Uterus (tissue), 4 donors: ENCODE measurements at places on chromosomes 1 and 21. TPM values are rescaled to one million over a fixed set of nuclear protein-coding genes. Genes with fewer than 3 reads are reported as not detected.

GRCh38 chr1:37677808-37678207 is 14.5 kb upstream of the CDCA8 start:
- no peak for DNase-seq

DNA sequence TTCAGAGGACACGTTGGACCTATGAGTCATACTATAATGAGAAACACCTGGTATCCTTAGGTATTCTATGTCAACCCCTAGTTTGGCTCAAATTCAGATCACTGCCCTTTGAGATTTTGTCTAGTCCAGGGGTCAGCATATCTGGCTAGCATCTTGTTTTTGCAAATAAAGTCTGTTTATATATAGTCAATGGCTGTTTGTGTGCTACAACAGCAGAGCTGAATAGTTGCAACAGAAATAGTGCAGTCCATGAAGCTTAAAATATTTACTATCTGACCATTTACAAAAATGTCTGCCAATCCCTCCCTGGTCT is 48.5 kb upstream of the EDEM3 start:
- no peak for DNase-seq

GRCh38 chr1:159469921-159470533 is 30.5 kb downstream of the OR10J1 start:
- DNase-seq = no peak

DNA sequence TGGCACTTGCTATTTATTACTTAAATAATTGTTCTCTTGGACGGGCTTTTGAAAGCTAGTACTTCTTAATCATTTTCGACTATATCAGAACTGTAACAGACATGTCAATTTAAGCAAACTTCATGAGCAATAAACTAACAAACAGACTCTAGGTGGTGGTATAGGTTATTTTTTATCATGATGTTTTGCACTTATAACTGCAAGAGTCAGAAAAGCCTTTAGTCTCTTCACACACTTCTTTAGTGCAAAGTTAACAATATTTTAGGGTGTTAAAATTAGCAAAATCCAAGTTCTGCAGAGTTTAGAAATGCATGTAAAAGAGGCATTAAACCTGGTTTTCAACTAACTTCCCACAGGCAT is 2.2 kb downstream of the NRIP1 start:
- no peak for DNase-seq

DNA sequence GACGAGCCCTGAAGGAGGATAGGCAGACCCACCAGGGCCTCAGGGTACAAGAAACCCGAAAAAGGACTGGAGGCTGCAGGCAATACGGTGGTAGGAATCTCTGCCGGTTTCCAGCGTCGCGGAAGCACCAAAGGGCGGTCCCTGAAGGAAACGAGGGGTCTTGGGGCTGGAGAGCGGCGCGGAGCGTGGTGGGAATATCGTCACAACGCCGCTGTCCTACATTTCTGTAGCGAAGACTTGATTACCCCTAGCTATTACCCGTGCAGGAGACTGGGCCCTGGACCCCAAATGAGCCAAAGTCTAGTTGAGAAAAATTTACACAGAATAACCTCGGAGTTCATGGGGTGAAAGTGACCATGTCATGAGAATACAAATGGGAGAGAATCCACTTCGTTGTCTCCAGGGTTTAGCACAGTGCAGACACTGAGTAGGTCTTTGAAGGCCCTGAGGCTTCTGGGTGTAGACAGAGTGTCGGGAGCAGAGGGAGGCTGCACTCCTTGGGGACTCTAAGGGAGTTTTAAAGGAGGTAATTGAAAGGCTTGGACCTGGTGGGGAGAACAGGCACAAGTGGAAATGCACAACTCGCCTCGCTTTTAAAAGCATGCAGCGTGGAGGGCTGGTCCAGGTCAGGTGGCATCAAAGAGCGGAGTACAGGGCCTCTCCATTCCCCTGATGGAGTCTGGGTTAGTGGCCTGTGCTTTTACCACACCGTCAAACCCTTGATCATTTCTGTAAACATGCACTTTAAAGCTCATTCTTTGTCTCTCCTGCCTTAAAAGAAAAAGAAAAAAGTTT is 1.5 kb downstream of the ATP1A1 start:
- DNase-seq = no peak

DNA sequence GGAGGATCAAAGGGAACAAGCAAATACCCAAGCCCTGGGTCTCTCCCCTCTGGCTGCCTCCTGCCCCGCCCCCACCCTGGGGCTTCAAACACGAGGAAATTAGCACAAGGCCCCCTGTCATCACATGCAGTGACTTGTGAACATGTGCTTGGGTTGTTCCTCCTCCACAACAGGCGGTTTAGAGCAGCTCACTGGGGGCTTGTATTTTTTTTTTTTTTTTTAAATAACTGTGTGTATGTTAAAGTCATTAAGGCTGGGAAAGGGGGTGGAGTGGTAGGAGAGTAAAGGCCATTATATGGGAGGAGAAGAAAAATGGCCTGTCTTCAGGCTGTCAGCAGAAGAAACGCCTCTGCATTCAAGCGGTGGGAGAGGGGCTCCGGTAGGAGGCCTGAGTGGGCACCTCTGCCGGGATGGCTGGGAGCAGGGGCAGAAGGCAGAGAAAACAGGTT is 64.2 kb downstream of the PLXNA2 start:
- DNase-seq = no peak

- no peak for DNase-seq
These were observed 3.7 kb upstream of the KPNA6 start for GRCh38 chr1:32104127-32104526.

GRCh38 chr1:2344121-2344681 is 47.2 kb downstream of the MORN1 start:
- DNase-seq = no peak

GRCh38 chr1:184019069-184019468 is 18.5 kb downstream of the COLGALT2 start:
- DNase-seq = no peak

DNA sequence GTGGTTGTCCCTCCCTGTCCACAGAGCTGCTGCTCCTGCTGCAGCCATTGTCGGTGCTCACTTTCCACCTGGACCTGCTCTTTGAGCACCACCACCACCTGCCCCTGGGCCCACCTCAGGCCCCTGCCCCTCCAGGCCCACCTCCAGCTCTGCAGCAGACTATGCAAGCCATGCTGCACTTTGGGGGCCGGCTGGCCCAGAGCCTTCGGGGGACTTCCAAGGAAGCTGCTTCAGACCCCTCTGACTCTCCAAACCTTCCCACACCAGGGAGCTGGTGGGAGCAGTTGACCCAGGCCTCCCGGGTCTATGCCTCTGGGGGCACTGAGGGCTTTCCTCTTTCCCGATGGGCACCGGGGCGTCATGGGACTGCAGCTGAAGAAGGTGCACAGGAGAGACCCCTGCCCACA is 5.9 kb downstream of the RUSC1 start:
- no peak for DNase-seq

DNA sequence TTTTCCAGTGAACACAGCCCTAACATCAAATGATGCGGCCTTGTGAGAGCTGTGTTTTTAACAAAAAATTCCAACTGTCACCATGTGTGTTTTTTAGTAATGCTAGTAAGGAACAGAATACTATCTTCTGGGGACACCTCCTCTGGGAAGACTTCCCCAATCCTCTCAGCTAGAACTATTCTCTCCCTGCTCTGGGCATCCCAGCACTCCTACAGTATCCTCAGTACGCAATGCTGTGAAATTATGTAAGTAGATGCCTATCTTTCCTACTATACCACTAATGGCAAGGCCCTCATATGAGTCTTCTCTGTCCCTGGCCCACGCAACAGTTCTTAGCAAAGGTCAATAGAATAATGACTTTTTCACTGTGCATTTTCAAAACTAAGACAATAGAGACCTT is 19.5 kb upstream of the TTC39A start:
- no peak for DNase-seq

GRCh38 chr1:79232818-79233217 is 226.3 kb upstream of the ADGRL4 start:
- DNase-seq = no peak

DNA sequence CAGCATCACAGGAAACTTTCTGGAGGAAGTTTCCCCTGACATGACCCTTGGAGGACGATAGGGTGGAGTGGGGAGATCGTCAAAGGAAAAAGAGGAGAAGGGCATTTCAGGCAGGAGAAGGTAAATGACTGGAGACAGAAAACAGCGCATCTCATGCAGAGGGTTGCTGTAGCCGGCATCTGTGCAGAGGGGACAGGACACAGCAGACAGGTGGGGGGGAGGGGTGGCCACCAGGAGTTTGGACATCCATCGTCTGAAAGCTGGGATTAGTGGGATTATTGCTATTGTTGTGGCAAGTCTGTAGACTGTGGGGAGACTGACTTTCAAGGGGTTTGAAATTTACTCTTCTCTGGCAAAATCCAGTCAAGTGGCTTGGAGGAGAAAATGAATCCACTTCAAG is 463.9 kb downstream of the OMA1 start:
- DNase-seq = no peak

BCAR3 gene
- total RNA-seq = 16.9 TPM

MED8 gene
- 27.3 TPM for total RNA-seq

C21orf58 gene
- total RNA-seq = 8.5 TPM

LIPI gene
- total RNA-seq = not detected

RAB42 gene
- total RNA-seq = 15.6 TPM

PRKAB2 gene
- total RNA-seq = 18.1 TPM
